ENCODE measurements at places on chromosomes 5 and 9.

DNA sequence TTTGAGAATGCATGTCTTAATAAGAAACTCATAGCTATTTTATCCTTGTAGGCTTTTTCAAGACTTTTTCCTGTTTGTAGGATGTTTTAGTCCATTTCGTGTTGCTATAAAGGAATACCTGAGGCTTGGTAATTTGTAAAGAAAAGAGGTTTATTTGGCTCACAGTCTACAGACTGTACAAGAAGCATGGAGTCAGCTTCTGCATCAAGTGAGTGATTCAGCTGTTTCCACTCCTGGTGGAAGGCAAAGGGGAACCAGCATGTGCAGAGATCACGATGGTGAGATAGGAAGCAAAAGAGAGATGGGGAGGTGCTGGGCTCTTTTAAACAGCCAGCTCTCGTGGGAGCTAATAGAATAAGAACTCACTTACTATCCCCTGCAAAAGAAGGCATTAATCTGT is 177.3 kb downstream of the ALDH1A1 start:
- DNase-seq: no peak

- DNase-seq: peak; percentile 19
Measured at GRCh38 chr5:53109056-53109442, 508 bp downstream of the MOCS2 start.

DNA sequence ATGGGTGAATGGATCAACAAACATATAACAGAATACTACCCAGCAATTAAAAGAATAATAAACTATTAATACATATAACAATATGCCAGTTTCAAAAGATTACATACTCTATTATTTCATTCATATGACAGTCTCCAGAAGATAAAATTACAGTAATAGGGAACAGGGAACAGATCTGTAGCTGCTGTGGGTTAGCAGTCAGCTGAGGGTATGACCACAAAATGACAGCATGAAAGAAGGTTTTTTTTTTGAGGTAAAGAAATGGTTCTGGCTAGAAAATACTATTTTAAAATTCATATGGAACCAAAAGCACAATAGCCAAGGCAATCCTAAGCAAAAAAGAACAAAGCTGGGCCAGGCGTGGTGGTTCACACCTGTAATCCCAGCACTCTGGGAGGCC is 73.0 kb upstream of the NR5A1 start:
- peak; percentile 19 for DNase-seq

DNA sequence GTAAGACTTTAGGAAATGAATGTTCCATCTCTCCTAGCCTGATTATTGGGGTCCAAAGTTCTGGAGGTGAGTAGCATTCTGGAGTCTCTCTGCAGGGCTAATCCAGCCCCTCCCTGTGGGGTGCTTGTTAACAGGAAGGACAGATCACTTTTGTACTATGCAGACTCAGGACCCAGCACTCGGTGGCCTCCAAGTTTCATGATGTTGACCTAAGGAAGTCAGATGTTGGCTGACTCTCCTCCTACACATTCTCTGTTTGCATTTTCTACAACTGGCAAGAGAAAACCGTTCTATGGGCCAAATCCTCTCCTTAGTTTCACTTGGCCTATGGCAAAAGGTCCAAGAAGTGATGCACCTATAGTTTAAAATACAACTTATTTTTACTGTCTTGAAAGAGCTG is 5.5 kb upstream of the PDE8B start:
- no peak for DNase-seq

GRCh38 chr5:172902497-172903472 is 56.4 kb upstream of the RPL26L1 start:
- DNase-seq: peak; percentile 64

DNA sequence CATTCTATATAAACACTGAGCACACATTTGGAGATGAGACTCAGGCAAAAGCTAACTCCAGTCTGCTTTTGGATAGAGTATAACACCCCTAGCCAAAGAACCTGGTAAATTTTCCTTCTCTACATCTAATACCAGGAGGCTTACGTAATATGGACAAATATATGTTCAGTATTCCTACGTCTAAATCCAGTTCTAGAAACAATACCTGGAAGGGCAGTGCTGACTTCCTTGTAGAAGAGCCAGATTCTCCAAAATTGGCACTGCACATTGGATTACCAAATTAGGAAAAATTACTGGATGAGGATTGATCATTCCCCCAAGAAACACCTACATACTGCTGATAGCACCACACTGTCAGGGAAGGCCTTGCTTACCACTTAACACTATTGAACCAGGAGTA is 247.4 kb downstream of the SAXO1 start:
- DNase-seq: no peak

- DNase-seq: no peak
Measured at GRCh38 chr5:125657936-125658335, 765.3 kb upstream of the GRAMD2B start.

DNA sequence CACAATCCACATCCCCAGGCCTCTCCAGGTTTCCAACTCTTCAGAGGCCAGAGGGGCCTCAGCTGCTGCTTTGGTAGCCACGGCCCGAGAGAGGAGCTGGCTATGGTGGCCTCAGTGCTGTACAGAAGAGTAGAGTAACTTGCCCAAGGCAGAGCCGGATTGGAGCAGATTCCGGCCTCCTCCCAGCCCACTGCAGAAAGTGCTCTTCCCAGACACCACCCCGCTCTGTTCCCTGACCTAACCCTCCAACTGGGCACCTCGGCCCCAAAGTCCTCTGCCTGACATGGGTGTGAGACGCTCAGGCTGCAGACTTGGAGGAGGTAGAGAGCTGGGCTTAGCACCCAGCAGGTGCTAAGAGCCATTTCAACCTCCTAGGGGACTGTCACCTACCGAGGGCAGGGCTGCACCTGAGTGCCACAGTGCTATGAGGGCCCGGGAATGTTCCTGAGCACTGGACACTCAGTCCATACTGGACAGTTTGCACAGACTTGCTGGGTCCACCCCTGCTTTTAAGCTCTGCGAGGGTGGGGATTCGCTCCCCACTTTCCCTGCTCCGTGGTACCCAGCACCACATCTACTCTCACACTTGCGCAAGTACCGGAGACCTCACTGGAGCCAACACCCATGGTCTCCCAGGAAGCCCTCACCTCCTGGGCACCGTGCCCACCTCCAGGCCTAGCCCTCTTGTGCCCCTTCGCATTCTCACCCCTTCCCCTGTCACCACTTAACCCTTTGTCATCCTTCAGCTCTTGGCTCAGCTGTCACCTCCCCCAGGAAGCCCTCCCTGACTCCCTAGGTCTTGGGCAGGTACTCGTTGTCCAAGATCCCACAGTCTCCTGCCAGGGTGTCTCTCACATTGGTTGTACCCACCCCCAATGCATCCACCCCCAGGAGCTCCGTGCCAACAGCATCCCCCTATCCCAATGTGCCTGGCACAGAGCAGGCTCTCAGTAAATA is 49.8 kb downstream of the DBH start:
- DNase-seq: no peak

GRCh38 chr5:172640822-172641358 is at the start of gene NEURL1B:
Gene NEURL1B, plus strand, starts transcription at chr5:172641263. Its CDS starts 144 bp downstream, at chr5:172641407.
- peak; percentile 68 for DNase-seq

GRCh38 chr9:35967042-35967441 is 9.1 kb upstream of the OR2S2 start:
- DNase-seq: no peak

DNA sequence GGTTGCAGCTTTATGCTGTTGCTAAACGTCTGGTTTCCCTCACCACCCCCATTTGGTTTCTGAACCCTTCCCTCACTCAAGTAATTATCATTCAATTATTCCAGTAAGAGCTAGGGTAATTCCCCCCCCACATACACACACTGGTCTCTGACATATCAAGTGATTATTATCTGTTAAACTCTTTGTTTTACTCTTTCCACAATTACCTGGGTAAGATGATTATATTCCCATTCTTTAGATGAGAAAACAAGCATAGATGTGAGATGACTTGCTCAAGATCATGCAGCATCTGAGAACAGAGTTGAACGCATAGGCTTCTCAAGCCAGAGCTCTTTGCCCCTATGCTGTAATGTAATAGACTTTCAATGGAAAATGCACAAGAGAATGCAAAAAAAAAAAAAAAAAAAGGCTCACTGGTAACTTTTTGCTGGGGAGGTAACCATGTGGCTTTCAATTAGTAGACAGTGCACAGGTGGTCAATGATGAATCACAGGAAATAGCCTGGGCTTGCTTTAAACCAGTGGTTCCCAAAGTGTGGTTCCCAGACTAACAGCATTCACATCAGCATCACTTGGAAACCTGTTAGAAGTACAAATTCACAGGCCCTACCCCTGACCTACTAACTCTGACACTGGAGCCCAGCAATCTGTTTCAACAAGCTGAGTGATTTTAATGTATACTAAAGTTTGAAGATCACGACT is 87.6 kb downstream of the PIK3R1 start:
- peak; percentile 68 for DNase-seq

DNA sequence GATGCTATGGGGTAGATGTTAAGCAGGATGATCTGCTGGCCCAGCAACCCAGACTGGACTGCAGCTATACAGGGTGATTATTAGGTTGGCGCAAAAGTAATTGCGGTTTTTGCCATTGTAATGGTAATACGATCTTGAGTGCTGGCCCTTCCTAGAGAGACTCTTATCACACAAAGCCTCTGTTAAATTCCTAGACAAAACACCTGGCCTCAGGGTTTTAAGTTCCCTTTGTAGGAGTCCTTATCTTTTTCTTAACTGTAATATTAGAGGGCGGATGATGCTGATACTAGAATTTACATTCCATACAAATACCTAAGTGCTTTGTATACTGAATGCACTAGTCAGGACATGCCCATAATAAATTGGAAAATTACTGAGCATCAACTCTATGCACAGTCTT is 222.2 kb downstream of the NDUFS4 start:
- no peak for DNase-seq

DNA sequence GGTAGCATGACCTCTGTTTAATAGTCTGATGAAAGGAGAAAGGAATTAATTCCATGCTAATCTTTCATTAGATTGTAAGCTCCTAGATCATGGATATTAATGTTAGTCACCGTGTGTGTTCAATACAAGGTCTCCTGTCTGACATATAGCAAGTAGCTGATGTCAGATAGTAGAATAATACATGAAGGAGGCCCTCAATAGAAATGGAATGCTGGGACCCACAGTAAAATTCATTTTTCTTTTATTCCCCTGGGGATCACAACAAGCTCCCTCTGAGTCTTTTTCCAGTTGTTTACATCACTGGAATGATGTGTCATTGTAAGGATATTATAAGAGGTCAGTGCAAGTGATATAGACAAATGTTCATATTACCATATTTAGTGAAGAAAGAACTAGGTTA is 240.3 kb upstream of the TRPC7 start:
- DNase-seq: no peak

DNA sequence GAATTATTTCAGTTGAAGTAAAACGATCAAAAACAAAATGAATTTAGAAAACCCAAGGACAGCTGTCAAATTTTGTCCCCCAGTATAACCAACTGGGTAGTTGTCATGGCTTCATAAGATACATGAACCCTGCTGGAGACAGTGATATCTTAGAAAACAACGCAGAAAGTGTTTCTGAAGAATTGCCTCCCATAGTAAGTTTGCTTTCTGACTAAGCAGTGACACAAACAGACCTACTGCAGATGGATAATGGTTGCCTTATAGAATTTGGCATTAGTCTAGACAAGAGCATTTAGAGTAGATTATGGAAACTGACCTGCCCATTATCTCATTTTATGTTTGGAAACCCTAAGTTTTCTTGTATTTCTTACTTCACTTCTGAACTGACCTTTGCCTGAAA is 187.7 kb upstream of the KCNN2 start:
- no peak for DNase-seq

DNA sequence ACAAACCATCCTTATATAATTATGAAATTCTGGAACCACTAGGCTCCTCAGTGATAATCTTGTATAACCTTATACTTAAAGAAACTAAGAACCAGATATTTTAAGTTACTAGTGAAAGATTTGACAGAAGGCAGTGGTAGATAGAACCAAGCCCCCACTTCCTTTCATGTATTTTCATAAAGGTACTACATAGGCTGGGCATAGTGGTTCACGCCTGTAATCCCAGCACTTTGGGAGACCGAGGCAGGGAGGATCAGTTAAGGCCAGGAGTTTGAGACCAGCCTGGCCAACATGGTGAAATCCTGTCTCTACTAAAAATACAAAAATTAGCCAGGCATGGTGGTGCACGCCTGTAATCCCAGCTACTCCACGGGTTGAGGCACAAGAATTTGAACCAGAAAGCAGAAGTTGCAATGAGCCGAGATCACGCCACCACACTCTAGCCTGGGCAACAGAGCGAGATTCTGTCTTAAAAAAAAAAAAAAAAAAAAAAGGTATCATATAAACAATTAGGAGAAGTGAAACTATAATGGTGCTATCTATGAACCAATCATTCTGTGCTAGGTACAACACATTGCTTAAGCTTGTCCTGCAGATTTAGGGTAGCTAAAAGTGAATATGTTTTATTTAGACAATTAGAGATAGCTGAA is 27.9 kb upstream of the DTWD2 start:
- no peak for DNase-seq

DNA sequence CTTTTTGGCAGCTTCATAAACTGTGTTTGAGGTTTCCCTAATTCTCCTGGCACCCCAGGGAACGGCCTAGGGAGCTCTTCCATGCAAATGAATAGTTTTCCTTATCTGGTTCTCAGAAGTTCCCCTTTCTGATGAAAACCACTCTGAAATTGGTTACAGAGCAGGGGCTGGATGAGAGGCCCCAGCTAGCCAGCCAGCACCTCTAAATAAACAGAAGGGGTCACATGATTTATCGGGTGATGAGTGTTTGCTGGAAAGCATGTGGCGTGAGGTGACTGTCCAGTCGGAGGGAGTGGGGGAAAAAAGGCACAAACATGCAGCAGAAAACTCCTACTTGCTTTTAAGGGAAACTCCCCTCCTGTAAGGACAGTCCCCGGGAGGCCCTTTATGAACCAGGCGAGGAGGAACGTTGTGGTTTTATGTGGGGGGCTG is 261.2 kb upstream of the ANKRD55 start:
- no peak for DNase-seq

GRCh38 chr9:73880101-73880500 is 617.0 kb upstream of the RORB start:
- DNase-seq: no peak

- peak; percentile 63 for DNase-seq
Measured at GRCh38 chr5:174736331-174736721, 11.9 kb downstream of the MSX2 start.

DNA sequence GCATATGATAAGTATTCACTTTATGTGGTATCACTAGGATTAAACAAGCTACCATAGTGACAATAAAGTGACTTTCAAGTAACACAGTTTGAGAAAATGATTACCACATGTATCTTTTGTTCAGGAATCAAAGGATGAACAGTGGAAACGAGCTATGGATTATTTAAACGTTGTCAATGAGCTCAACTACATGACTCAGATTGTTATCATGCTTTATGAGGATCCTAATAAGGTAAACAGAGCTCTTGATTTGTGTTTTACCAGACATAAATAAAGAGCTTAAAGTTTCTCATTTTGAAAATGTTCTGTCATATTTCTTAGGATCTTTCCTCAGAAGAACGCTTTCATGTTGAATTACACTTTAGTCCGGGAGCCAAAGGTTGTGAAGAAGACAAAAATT is 57.4 kb downstream of the PPIP5K2 start:
- no peak for DNase-seq

DNA sequence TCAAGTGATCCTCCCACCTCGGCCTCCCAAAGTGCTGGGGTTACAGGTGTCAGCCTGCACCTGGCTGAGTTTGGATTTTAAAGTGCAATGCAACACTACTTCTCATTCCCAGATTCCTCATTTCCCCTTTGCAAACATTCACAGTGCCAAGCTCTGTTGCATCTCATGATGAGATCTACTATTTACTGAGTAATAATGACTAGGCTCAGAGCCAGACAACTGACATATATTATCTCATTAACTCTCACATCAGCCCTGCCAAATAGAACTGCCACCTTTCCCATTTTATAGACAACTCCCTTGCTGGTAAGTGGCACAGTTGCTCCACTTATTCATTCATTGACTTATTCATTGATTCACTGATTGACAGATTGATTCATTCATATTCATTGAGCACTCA is 7.0 kb downstream of the PDE6A start:
- DNase-seq: no peak
